ENCODE measurements at places on chromosomes 3 and 15.

DNA sequence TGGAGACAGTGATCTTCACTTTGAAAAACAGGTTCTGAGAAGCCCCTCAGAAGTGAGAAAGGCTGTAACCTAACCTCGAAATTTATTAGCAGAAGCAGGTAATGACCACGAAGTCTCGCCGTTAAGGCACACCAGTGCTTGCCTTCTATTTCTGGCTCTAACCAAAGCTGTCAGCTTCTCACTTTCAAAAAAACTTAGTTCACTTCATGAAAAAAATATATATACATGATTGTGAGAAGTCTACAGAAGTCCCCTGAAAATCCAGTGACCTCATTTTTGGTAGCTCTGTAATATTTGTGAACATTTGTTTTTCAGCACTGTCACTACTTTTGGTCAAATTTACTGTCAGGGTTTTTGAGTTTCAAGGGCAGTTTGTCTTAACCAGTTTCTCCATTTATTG is 19.1 kb upstream of the AKAP13 start:
- no peak for DNase-seq

DNA sequence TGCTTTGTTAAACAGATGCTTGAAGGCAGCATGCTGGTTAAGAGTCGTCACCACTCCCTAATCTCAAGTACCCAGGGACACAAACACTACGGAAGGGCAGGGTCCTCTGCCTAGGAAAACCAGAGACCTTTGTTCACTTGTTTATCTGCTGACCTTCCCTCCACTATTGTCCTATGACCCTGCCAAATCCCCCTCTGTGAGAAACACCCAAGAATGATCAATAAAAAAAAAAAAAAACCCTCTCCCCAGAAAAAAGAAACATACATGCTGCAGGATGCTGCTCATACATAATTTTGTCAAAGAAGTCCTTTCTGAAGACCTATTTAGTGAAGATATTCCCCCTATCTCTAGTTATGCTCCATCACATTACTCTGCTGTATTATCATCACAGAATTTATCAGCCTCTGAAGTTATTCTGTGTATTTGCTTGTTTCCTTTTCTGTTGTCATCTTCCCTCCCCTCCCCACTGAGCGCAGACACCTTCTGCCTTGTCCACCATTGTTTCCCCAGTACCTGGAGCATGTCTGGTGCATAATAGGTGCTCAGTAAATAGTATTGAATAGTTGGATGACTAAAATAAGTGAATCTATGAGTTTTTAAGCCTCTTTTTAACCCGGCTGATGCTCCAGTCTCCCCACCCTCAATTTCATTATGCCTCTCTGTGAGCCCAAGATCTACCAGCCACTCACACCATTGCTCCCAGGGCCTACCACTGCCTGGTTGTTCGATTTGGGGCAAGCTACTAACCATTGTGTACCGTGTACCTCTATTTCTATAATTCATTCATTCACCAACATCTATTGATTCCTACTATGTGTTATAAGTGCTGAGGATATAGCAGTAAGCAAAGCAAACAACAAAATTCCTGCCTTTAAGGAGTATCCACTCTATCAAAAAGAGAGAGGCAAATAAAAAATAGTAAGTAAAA is 4.0 kb upstream of the TM4SF1 start:
- DNase-seq: no peak

- no peak for DNase-seq
Measured at GRCh38 chr3:113677737-113678136, 18.7 kb downstream of the USF3 start.

DNA sequence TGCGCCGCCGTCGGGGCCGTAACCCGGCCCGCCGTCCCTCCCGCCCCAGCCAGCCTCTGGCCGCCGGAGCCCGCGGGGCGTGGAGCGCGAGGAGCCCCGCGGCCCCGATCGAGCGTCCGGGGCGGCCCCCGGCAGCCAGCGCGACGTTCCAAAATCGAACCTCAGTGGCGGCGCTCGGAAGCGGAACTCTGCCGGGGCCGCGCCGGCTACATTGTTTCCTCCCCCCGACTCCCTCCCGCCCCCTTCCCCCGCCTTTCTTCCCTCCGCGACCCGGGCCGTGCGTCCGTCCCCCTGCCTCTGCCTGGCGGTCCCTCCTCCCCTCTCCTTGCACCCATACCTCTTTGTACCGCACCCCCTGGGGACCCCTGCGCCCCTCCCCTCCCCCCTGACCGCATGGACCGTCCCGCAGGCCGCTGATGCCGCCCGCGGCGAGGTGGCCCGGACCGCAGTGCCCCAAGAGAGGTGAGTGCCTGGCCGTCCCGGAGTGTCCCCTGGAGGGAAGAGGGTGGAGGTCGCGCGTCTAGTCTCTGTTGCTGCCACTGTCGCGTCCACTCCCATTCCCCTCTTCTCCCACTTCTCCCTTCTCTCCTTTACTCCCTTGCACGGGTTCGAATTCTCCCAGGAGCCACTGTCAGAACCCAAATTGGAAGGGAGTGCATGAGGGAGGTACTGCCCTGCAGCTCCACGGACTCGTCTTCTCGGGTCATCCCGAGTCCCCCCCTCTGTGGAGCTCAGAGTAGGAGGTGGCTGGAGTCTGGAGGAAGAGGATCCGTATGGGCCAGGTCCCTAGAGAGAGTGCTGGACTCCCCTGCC is 585 bp downstream of the CSK start:
- peak; percentile 64 for DNase-seq

DNA sequence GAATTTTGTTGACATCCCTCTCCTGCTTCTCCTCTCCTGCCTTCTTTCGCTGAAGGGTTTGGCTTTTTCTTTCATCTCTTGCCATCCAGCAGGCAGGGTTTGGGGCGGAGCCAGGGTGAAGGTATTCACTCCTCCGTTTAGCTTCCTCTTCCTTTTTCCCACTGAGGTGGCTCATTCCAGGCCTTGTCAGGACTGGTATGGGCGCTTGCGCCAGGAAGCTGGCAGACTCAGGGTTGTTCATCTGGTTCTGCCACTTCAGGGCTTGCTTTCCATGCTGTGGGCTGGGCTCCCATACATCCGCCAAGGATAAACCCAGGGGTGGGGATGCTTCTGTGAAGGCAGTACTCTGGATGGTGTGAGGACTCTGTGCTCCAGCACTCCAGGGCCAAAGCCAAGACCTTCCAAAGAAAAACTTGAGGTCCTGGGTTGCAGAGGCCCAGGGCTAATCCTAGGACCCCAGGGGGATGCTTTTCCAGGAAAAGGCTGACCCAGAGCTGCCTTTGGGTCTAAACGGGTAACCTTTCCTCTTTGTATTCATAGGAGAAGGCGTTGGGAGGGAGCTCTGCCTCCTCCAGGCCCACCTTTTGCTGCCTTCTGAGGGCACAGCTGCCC is 7.7 kb upstream of the AMOTL2 start:
- DNase-seq: no peak

- peak; percentile 31 for DNase-seq
Measured at GRCh38 chr15:64622410-64623260, 152.8 kb downstream of the RBPMS2 start.

DNA sequence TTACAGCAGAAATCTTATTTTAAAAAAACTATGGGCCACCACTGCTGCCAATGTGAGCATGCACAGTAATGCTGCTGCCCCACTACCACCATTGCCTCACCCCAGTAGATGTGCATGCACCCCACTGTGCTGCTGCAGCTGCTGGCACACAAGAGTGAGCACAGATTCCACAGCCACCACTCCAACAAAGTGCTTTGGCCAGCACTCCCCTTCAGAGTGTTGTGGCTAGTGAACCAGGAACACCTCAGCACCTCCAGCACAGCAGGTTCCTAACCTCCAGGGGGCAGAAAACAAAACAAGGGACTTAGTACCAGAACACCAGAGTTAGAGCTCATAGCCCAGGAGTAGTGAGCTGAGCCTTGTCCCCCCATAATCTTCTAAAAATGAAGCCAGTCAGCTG is 629.6 kb downstream of the PYDC2 start:
- DNase-seq: no peak

DNA sequence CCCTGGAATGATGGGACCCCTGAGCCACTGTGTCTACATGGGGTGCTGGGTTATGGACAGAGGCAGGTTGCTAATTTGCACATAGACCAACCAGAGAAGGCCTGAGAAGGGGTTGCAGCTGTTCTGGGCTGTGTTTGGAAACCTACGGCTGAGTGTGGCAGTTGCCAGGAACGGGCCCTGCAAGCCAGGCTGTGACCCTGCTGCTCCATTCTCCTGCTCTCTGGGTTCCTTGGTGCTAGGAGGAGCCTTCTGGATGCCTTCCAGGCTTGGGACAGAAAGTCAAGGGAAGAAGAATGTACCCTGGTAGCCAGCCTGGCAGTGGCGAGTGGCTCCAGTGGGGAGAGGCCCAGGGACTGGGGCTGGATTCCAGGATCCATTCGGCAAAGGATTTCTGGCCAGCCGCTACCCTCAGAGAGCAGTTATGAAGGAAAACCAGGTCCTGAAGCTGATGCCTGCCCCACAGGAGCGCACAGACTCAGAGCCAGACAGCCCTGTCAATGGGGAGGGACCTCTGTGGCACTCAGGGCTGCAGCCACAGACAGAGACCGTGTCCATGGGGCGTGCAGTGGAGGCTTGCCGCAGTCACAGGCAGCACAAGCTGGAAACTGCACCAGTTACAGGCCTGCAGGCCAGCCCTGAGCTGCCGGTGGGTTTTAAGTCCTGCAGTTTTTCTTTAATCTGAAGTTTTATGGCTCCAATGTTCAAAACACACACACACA is 55.1 kb upstream of the ACAD9 start:
- no peak for DNase-seq
